M059J (cell line): ENCODE measurements at places on chromosomes 3 and 15. TPM values are rescaled to one million over a fixed set of nuclear protein-coding genes. Genes with fewer than 3 reads are reported as not detected.

- DNase-seq, result peak; percentile 86
Observed at GRCh38 chr15:60972301-60972700, 256.8 kb downstream of the RORA start.

DNA sequence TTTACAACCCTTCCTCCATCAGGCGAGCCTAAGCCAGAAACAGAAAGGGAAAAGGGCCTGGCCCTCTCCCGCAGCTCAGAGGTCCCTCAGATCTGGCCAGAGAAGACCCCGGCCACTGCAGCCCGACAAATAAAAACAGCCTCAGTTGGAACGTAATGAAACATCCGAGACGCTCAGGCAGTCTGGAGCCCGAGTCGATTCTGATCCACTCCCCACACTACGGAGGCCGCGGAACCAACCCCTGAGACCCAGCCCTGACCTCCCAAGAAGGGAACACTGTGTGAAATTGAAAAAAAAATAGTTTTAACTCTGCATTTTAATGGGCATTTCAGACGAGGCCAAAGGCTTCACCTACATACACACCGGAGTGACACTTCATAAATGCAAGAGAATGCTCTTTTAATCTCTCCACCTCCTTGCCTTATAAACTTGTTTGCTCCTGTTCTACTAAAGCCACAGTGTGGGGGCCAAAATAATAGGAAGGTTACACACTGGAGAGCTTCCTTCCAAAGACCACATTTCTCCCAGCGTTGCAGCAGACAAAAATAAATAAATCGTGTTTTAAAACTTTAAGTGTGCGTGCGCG is 3.7 kb downstream of the MEIS2 start:
- no peak for DNase-seq

- no peak for DNase-seq
Observed at GRCh38 chr15:87910301-87910700, 346.2 kb downstream of the NTRK3 start.

DNA sequence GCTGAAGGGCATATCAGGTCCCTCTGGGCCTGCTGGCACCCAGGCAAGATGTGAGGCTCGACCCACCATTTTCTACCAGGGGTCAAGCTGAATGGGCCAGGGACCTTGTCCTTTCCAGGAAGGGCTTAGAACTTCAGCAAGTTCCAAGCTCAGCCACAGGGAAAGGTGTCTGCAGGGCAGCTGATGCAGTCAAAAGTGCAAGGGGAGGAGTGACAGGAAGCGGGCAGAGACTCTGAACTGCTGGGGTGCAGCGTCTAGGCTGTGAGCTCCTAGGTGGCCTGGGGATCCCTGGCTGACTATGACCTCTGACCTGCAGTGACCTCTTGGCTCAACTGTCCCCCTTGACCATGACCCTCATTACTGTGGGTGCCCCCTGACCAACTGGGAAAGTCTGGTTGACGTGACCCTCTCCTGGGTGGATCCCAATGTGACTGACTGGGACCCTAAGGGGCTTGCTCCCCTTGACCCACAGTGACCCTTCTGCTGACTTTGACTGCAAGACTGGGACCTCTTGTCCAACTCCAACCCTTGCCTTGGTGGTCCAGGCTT is 14.4 kb upstream of the SEC13 start:
- no peak for DNase-seq

GRCh38 chr3:39358333-39358732 is 24.8 kb upstream of the SLC25A38 start:
- DNase-seq, result no peak

DNA sequence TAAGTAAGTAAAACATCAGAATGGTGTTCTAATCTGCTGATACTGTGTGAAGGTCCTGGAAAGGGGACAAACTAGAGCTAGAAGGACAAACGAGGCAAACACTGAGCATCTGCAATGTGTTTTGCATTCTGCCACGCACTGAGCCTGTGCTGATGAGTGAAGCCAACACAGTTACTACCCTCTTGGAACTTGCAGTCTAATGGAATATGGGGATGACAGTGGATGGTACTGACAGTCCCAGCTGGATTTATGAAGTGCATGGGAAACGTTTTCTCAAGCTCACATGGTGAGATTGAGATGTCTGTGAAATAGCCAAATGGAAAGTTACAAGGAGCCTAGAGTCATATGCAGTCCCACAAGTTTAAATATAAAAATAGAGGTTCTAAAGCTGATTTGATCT is 86.6 kb downstream of the FOXB1 start:
- no peak for DNase-seq

DNA sequence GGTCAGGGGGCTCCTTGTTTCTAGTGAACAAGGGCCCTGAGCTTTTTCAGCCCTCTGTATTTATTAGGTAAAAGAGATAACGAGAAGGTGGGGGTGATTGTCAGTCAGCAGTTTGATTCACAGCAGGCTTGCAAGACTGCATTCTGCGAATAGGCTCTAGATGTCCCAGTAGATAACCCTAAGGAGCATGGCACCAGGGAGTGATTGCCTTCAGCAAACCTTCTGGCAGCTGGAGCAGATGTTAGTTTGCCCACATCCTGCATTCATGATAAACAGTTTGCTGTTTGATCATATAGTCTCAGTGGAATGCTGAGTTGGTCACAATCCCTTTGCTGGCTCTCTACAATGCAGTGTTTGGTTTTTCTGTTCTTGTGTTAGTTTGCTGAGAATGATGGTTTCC is 161.3 kb upstream of the GADL1 start:
- DNase-seq, result no peak

GRCh38 chr15:31013863-31014607 is 22.6 kb upstream of the MTMR10 start:
- no peak for DNase-seq

- no peak for DNase-seq
Observed at GRCh38 chr3:137746808-137747207, 17.3 kb upstream of the SOX14 start.

DNA sequence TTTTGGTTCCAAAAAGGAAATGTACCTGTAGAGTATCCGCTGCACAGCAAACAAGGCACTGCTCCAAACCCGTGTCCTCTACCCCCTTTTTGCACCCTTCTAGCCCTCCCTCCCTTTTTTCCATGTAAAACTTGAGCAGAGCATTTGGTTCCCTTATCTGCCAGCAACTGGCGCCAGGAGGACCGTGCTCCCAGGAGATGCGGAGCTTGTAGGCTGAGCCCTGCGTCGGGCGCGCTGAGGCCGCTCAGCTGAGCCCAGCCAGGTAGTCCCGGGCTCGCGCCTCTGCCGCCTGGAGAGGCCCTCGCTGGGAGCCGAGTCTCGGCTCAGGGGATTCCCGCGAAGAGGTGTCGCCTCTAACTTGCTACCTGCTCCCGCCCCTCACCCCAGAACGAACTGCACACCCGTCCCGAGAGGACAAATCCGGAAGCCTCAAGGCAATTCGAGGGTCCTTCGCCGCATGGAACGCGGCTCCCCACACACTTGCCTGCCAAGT is 575 bp downstream of the TRPM7 start:
- DNase-seq, result peak; percentile 58

- no peak for DNase-seq
Observed at GRCh38 chr3:184316792-184317191, 2.4 kb downstream of the EIF4G1 start.

- no peak for DNase-seq
Observed at GRCh38 chr15:41116962-41117252, 827 bp upstream of the INO80 start.

DNA sequence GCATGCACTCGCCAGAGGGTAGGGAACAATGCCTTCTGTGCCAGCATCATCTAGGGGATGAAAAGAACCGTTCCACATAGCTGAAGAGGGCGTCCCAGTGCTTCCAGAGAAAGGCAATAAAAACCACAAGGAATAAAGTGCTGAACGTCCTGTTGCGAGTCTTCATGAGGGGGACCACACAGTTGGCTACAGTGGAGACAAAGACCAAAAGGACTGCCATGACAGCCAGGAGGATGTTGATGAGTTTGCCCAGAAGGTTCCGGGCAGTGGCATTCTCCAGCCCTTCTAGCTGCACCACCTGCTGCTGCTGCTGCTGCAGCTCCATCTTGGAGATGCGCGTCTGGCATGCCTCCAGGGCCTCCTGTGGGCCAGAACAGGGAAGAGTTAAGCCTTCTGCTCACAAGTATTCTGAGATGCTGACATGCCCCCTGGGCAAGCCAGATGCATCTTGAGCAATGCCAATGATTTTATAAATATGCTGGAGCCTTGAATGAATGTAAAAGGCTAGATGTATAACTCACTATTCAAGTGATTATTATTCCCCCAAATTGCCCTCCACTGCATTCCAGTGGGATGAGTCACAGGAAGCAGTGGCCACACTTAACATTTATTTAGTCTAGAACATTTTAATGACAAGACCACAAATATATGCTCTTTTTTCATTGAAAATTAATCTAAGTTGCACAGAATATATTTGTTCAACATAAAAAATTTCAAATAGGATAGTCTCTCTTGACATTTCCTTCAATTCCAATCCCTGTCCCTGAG is 45.1 kb upstream of the PLXND1 start:
- peak; percentile 99 for DNase-seq

- DNase-seq, result no peak
Observed at GRCh38 chr3:129555616-129556357, 12.8 kb downstream of the H1-8 start.

- peak; percentile 76 for DNase-seq
Observed at GRCh38 chr15:85333132-85333831, 47.1 kb upstream of the AKAP13 start.

- DNase-seq, result no peak
Observed at GRCh38 chr3:8856071-8856470, 86.7 kb upstream of the OXTR start.

DNA sequence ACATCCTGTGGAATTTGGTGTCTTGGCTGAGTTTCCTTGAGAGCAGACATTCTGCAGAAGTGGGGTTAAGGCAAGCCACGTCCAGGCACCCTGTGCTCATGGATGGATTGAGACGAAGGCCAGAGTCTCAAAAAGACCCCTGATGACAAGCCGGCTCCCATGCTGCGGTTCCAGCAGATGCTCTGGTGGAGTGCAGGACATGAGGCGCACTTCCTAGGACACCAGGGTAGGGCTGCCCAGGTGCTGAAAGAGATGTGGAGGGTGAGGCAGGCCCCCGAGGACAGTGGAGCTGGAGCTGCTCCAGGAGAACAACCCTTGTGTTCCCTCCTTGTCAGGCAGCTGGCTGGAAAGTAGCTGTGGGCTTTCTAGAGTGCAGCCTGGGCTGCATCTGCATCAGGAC is 81.0 kb downstream of the ASB7 start:
- DNase-seq, result no peak

GRCh38 chr3:105747696-105748095 is 121.1 kb downstream of the CBLB start:
- DNase-seq, result no peak

GRCh38 chr3:122857019-122857418 is 62.1 kb downstream of the SLC49A4 start:
- DNase-seq, result peak; percentile 7

GRCh38 chr15:96342406-96343112 is 12.1 kb downstream of the NR2F2 start:
- DNase-seq, result no peak

- DNase-seq, result no peak
Observed at GRCh38 chr15:40329804-40330203, 6.3 kb downstream of the INAFM2 start.

DNA sequence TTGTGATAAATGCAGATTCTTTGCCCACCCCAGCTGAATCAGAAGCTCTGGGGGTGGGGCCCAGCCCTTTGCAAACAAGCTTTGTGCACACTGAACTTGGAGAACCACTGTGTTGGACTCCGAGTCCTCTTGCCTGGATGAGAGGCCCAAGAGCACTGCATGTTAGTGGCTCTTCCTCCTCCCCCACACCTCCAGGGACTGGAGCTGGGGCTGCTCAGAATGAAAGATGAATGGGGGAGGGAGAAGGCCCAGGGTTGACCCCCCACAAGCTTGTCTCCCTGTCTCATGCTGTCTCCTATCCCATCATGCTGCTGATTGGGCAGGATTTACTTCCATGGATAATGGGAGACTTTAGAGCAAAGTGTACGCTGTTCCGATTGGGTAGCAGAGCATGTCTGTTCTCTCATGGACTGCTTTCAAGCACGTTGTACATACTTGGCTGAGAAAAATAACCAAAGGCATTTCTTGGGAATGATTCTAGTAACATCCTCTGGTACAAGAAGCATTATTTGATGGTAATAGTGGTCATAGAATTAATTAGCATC is 99.6 kb downstream of the PGPEP1L start:
- no peak for DNase-seq

GRCh38 chr3:155101398-155101797 is 21.3 kb downstream of the MME start:
- peak; percentile 44 for DNase-seq

GRCh38 chr3:18080198-18080689 is 337.8 kb upstream of the TBC1D5 start:
- peak; percentile 39 for DNase-seq

DNA sequence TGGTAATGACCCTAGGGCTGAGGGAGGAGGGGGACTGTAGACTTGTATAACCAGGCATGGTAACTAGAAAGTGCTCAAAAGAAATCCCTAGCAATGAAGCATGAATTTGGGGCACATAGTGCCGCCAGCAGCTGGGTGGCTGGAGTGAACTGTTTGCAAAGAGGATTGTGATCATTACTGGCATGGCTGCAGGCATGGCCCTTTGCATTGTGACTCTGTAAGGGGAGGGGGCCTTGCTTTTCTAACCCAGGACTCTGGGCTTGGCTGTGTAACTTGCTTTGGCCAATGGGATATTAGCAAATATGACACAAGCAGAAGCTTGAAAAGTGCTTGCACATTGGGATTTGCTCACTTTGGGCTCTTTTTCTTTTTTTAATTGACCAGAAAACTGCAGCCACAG is 112.5 kb upstream of the RAD18 start:
- no peak for DNase-seq

GRCh38 chr15:101054991-101055390 is 135.8 kb downstream of the LRRK1 start:
- DNase-seq, result no peak

GRCh38 chr3:39637807-39638206 is 170.3 kb downstream of the MOBP start:
- DNase-seq, result peak; percentile 59

DNA sequence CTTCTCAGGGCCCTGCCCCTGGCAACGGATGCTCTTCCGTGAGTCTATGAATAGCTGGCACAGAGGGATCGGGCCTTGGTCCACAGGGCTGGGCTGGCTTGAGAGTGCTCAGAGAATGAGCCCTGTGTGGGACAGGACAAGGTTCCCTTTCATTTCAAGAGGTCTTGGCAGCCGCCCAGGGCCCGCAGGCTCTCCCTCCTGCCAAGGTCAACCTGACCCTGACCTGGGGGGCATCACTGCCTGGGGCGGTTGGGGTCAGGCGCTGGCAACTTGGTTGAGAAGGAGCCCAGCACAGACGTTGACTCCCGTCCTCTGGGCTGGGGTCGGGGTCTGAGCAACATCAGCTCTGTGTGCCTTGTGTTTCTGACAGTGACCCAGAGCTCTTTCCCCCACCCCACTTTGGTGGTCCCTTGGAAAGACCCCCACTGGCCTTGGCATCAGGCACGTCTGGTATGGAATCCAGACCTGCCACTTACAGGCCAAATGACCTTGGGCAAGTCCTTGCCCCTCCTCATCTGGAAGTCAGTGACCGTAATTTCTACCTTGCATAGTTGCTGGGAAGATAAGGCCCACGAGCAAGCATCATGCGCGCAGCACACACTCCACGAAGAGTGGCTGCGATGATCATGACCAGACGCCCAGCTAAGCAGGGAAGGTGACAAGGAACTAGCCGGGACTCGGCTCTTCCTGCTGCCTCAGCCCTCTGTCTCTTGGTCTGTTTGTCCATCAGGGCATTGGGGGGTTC is 36.4 kb downstream of the EPHB3 start:
- DNase-seq, result no peak

The TICRR gene
- 6.6 and 12.0 TPM in 2 replicates for total RNA-seq

The STRIT1 gene
- not detected in 2 replicates for total RNA-seq

The DUOXA2 gene
- 0.05 TPM in 1 of 2 replicates, not detected in the other for total RNA-seq

The SEMA3G gene
- total RNA-seq, result 0.07 TPM in 1 of 2 replicates, not detected in the other

The TMEM39A gene
- 80.8 and 112 TPM in 2 replicates for total RNA-seq

The LRRC2 gene
- 0.17 and 1.1 TPM in 2 replicates for total RNA-seq

The TIGIT gene
- total RNA-seq, result not detected in 2 replicates

The UCN2 gene
- total RNA-seq, result 0.17 and 2.7 TPM in 2 replicates

The LAMB2 gene
- 229 and 329 TPM in 2 replicates for total RNA-seq

The ISL2 gene
- 4.0 and 4.4 TPM in 2 replicates for total RNA-seq
